RKO (cell line): ENCODE measurements at places on chromosomes 4 and X.

DNA sequence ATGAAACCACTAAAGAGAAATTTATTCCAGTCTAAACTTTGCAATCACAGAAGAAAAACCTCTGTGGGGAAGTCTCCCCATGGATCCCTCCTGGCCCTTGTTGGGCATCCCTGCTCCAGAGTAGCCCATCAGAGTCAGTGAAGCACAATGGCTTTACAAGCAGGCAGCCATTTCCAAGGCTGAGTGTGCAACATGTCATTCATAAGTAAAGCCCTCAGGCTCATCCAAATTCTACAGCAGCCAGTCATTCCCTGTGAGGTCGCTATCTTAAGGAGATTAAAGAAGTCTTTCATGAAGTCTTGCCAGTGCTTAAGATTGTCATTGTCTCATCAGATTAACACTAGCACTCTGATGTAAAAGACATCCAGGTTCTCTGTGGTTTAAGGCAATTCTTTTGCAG, 17.0 kb upstream of the MAPK10 start:
- DNase-seq: no peak

GRCh38 chr4:103754844-103755243, 35.1 kb upstream of the TACR3 start:
- peak; percentile 55 for DNase-seq

DNA sequence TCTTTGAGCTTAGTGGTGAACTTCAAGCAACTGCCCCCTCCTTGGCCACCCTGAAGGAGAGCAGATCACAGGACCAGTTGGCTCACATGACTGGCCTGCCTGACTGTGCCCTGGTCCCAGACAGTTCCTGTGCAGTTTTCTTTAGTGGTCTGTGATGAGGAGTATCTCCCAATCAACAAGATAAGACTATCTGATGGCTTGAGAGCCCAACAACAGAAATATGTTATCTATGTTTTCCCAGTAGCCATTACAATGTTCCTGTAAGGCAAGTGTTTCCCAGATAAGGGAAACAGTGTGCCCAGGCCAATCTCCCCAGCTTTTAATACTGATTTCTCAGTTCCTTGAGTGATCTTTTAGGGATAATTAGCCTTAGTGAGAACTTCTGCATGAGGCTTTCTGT, 14.2 kb upstream of the TIMM8A start:
- no peak for DNase-seq

DNA sequence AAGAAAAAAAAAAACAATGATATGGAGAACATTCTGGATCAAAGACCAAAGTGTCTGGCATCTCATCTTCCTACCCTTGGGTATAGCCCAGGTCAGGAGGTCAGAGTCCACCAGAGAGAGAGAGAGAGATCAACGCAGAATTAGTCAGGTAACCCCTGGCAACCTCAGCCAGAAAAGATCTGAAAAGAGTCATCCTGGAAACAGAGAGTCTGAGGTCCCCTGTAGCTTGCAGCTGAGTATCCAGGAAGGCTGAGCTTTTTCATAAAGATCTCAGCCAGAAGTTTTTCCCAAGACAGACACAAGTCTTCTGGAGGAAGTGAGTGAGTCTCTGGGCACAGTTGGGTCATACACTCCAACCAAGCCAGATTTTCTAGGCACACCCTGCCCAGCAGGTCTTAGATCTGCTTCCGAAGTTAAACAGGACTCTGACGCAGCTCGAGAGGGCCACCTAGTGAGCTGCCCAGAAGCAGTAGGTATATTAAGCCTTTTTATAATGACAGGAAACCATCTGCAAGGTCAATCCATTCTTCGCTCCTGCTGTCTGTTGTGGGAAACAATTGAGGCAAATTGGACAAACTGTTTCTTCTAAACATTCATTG, 35.7 kb downstream of the ACE2 start:
- peak; percentile 68 for DNase-seq

DNA sequence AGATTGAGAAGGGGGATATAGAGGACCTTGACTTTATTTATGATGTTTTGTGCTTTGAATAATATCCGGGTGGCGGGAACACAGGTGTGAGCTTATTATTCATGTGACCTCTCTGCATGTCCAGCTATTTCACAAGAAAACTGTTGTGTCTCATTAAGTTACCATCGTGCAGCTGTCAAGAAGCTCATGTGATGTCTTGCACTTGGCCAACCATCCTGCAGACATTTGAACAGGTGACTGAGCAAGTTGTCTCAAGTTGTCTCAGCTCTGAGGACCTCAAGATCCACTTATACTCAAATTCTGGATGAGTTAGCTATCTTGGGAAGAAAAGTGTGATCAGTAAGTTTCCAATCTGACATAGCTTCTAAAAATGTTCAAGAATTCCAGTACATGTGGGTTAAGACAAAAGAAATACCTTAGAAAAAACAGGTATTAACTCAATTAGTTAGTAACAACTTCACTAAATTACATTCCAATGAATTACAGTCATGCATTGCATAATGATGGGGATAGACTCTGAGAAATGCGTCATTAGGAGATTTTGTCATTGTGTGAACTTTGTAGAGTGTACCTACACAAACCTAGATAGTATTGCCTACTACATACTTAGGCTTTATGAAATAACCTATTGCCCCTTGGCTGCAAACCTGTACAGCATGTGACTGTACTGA, 462.2 kb downstream of the INPP4B start:
- DNase-seq: no peak

- DNase-seq: no peak
Measured at GRCh38 chrX:39848900-39849299, 248.9 kb downstream of the BCOR start.

- DNase-seq: no peak
Measured at GRCh38 chr4:24594887-24595286, 10.5 kb upstream of the DHX15 start.

- DNase-seq: no peak
Measured at GRCh38 chr4:151716324-151716723, 44.5 kb downstream of the GATB start.

DNA sequence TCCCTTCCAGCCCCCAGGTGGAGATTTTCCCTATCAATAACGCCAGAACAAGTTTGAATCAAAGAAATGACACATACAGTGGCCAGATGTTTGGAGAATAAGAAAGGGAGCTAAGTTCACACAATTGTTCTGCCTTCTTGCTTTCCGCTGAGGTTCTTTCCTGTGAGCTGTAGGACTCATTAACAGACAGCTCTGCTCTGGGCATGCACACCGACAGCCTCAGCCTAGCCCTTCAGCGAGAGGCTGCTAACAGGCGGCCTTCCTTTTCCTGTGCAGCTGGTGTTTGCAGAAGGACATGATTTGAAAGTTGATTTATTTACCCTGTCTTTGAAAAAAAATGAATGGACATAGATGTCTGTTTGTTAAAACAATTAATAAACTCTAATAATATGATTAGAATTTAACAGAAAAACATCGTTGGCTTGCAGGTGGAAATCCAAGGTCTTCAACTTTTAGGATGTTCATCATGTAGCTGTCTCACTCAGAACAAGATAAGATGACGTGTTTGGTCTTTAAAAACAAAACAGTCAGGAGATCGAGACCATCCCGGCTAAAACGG, 183.3 kb downstream of the KDR start:
- no peak for DNase-seq

GRCh38 chrX:38221391-38221929, 789 bp upstream of the SRPX start:
- DNase-seq: no peak

DNA sequence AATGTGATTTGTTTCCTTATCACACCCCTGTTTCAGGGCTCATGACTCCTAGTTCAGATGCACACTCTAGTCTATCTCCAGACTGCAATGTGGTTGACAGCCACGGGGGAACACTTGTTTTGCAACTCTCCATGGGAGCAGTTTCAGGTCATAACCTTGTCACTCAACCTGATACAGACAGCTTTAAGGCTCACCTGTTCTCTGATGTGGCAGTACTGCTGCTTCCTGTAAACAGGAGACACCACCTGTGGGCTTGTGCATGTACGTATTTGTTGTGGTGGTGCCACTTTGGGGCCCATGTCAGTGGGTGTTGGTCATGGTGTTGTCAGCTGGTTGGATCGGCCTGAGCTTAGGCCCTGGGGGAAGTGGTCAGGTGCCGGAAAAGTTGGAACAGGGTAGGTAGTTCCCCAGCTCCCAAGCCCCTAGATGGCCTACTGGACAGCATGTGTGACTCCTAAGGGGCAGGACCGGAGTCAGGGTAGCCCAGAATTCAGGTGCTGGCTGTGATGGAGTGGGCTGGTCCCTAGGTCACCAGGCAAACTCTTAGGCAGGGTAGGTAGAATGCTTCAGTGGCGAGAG, 46.2 kb downstream of the FAM9B start:
- DNase-seq: no peak
